ENCODE measurements at places on chromosomes 4 and X.

- peak; percentile 95 for DNase-seq
These were observed 18.4 kb downstream of the MAGEB17 start for GRCh38 chrX:16185725-16186136.

- DNase-seq = no peak
These were observed 587.9 kb downstream of the TLL1 start for GRCh38 chr4:166460769-166461550.

GRCh38 chr4:56655209-56655626 lies 25.9 kb downstream of the HOPX start:
- DNase-seq = peak; percentile 20

DNA sequence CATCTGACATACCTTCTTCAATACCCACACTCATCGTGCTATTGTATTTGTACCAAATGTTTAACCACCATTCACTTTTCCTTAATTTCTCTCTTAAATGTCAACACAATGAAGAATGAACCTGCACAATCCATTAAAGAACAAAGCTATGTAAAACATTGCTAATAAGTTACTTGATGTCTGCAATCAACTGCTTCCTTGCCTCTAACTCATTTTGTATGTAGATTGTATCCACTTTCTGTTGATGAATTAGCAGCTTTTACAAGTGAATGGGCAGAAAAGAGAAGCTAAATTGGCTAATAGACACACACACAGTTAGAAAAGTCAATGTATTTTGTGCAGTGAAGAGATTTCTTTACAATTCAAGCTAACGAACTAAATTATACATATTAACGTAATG lies 212.5 kb upstream of the NDST3 start:
- no peak for DNase-seq

DNA sequence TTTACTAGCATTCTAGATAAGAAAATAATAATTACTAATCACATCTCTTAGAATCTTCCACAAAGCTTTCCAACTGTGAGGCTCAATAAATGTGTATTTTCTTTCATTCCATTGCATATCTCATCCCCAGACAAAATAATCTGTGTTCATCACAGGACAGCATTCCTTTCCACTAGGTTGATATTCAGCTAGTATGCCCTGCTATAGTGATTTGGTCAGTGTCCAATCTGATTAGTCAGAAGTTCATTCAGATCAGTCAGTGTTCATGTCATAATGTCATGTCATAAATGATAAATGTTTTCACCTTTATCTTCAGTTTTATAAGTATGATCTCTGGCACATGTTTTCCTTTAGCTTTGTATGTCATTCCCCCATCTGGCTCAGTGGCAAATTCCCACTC lies 611.4 kb downstream of the KCTD8 start:
- peak; percentile 52 for DNase-seq

- DNase-seq = peak; percentile 43
These were observed 765.3 kb upstream of the SLIT2 start for GRCh38 chr4:19486400-19486799.

DNA sequence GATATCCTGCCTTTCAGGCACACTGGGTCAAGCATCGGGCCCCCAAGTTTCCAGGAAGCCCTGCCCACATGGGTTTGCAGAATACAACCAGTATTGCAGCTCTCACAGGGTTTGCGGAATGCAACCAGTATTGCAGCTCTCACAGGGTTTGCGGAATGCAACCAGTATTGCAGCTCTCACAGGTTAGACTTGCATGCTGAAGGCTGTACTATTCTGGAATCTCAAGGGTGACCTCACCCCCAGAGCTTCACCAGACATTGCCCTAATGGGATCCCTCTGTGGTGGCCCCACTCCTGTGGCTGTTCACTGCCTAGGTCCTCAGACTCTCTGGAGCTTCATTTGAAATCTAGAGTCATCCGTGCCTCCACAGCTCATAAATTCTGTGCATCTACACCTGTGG lies 640.7 kb upstream of the ATOH1 start:
- DNase-seq = no peak

- DNase-seq = peak; percentile 51
These were observed 84.5 kb downstream of the CT47B1 start for GRCh38 chrX:120791013-120791643.

DNA sequence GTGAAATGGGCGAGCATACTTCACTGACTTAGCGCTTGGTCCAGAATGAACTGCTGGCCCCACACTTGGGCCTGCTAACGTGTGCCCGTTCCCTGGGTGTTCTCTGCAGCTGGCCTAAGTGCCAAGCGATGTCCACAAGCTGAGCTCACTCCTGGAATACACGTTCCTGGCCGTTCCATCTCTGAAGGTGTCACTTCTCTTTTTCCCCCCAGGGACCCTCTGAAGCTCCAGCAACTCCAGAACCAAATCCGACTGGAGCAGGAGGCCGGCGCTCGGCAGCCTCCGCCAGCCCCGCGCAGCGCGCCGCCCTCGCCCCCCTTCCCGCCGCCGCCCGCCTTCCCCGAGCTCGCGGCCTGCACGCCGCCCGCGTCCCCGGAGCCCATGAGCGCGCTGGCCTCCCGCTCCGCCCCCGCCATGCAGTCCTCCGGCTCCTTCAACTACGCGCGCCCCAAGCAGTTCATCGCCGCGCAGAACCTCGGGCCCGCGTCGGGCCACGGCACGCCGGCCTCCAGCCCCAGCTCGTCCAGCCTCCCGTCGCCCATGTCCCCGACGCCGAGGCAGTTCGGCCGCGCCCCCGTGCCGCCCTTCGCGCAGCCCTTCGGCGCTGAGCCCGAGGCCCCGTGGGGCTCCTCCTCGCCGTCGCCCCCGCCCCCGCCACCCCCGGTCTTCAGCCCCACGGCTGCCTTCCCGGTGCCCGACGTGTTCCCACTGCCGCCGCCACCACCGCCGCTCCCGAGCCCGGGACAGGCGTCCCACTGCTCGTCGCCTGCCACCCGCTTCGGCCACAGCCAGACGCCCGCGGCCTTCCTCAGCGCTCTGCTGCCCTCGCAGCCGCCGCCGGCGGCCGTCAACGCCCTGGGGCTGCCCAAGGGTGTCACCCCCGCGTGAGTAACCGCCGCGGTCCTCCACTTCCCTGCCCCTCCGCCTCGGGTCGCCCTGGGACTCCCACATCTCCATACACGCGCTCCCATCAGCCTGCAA lies 132.3 kb downstream of the CBR4 start:
- DNase-seq = peak; percentile 73

DNA sequence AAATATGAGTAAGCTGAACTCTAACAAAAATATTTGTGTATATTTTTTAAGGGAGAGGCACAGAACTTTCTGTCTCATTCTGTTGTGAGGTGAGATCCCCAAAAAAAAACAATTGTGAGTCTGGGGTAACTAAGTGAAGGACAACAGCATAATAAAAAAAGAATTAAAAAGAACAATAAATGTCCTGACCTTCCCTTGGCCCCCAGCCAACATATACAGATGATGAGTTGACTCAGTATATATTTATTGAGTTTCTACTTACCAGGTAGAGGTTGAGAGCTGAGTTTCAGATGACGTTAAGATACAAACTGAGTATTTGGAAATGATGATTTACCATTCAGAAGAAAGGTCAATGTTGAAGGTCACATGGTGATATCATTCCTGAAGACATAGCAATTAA lies 239.5 kb downstream of the KCNIP4 start:
- DNase-seq = peak; percentile 2

GRCh38 chrX:27964432-27964831 lies 16.8 kb downstream of the DCAF8L1 start:
- peak; percentile 34 for DNase-seq

DNA sequence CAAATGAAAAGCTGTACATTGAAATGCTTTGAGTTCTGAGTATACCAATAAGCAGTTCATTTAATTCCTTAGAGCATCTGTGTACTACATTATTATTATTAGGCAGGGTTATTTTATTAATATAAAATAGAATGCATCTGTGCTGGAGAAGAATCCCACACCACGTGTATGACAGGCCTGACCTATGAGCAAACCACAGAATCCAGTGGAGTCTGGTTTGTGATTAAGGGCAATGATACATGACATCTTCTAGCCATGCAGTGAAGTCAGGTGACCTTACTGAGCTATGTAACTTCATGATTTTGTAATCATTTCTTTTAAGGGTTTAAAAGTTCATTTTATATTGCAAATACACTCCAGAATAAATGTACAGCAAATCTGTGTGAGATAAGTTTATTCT lies 1165.0 kb upstream of the TENM3 start:
- peak; percentile 50 for DNase-seq

DNA sequence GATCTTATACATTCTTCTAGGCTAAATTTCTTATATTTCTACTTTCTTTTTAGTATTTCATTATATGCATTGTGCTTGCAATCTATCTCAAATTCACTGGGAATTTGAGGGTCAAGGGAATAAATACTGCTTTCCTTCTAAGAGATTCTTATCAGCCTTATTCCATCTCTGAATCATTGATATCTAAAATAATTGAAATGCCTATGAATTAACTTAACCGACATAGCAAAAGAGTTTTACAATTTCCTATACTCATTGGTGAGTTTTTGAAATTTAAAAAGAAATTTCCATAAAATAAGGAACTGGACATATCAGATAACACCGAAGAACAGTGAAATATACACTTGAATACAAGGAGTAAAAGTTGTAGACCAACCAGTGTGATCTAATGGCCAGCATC lies 373.7 kb downstream of the NAF1 start:
- DNase-seq = no peak

GRCh38 chr4:95190751-95191436 lies 357.9 kb downstream of the UNC5C start:
- no peak for DNase-seq

- DNase-seq = no peak
These were observed 1047.2 kb downstream of the GLUD2 start for GRCh38 chrX:122094611-122095010.

GRCh38 chrX:74346088-74346487 lies 42.1 kb downstream of the ZCCHC13 start:
- no peak for DNase-seq

DNA sequence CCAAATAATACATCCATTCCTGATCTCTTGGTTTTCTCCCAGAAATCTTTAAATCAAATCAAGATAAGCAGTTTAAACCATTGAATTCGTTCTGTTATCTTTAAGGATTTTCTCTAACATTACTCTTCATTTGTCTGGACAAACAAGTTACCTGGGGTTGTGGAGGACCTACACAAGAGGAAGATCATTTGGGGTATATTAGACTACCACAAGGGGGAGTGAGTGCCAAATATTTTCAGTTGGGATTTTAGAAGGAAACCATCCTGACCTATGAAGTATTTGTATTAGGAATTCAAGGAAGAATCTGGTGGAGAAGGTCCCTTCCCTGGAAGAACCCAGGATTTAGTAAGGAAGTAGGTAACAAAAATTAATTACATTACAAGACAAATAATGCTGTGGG lies 12.0 kb upstream of the DCHS2 start:
- DNase-seq = peak; percentile 48

- DNase-seq = no peak
These were observed 41.8 kb upstream of the MAGED1 start for GRCh38 chrX:51851507-51852085.

- peak; percentile 98 for DNase-seq
These were observed 189.6 kb downstream of the BCOR start for GRCh38 chrX:39907964-39908661.

- no peak for DNase-seq
These were observed 77.0 kb upstream of the ARMCX2 start for GRCh38 chrX:101736651-101737050.

DNA sequence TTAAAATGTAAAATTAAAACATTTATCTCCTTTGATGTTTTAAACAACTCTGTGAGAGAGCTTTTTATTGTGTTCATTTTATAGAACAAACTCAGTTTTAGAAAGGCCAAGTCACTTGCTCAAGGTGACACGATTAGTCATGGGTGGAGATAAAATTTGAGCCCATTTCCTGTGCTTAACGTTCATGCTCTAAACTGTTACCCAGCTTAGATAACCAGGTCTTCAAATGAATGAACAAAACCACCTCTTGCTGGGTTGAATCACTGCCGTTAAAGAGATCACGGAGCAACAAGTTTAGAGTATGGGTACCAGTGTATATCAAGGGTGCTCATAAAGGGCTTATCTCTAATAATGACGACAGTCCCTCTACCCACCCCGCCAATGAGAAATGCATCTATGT lies 10.2 kb upstream of the CASK start:
- DNase-seq = no peak

DNA sequence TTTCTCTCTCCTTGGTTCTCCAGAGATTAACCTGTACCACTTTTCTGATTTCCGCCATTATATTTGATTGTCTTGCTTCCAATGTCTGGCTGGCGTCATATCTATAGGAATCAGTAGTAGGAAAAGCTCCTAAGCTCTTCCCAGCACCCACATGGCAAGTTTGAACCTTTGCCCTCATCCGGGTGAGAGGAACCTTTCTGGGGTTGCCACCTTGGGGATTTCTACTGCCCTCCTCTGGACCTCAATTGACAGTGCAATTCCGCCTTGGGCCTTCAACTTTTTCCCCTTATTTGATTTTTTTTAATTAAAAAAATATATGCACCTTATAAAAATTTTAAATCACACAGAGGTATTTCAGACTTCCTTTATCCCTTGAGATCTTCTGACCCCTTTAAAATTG lies 2.0 kb upstream of the CXorf66 start:
- DNase-seq = no peak

DNA sequence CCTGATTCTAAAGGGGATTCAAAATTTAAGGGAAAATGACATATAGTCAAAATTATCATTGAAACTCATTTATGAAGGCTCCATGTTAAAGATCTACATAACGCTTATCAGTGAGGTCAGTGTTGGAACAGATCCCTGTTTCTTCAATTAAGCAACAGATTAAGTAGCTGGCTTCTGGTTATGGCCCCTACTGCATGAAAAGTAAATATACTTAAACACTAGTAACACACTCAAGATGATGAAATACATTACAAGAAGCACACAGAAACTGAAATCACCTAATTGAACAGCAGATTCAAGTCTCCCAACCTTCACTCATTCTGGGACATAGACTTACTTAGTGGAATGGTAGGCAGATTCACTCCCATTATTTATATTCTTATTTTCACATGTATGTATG lies 51.6 kb upstream of the SLC16A2 start:
- no peak for DNase-seq

- DNase-seq = peak; percentile 52
These were observed 194.2 kb upstream of the NOCT start for GRCh38 chr4:138821331-138821730.

DNA sequence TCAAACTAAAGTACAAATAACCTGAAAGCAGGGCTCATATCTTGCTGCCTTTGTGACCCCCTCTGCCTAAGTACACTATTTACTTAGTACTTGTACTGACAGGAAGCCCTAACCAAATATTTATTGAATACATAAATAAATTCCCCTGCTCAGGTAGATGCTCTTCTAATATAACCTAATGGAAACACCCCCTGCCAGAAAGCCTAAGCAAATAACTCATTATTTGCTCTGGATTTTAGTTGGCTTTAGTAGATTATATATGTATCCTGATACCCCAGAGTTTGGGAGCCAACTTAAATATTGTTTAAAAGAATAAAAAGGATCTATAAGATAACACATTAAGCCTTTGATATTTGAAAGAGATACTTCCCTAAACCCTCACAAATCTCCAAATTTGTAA lies 318.2 kb downstream of the PPP1R2C start:
- no peak for DNase-seq

- no peak for DNase-seq
These were observed 217.4 kb upstream of the FGF13 start for GRCh38 chrX:138928737-138929459.

GRCh38 chr4:189293459-189293858 lies 647.2 kb upstream of the FRG1 start:
- no peak for DNase-seq

- peak; percentile 40 for DNase-seq
These were observed 48.6 kb downstream of the DCLK2 start for GRCh38 chr4:150126864-150127203.

All from kidney tubule cell (primary cell).